ENCODE measurements at places on chromosomes 5 and 9.

GRCh38 chr9:950139-950538 lies 26.3 kb upstream of the DMRT3 start:
- DNase-seq: no peak

DNA sequence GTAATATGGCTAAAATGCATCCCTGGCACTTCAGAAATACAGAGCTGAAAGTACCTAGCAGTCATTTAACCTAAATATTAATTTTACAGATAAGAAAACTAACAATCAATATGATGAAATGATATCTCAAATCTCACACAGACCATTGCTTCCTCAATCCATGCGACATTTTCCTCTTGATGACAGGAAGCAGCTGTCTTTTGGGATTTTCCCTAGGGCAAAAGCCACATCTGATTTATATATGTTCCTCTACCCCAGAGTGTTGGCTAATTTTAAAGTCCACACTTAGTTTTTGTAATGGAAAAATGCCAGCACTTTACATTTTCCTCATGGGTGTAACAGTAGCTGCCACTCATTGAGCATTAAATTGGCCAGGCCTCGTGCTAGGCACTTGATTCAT lies 47.7 kb upstream of the ITGA1 start:
- no peak for DNase-seq

DNA sequence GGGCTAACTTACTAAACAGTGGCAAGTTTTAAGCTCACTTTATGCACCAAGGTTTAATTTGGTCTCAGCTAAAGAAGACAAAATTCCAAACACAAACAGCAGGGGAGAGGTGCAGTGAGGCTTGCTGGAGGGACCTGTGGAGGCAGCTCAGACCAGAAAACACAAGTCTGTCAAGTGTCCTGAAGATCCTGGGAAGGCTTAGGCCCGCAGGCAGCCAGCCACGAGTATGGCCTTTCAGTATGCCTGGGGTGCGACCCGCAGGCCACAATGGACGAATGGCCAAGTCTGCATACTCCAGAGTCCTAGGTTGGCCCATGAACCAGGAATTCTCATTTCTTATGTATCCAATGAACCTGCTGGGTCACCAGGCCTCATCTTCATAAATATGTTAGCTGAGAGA lies 9.3 kb downstream of the CCNI2 start:
- DNase-seq: no peak

DNA sequence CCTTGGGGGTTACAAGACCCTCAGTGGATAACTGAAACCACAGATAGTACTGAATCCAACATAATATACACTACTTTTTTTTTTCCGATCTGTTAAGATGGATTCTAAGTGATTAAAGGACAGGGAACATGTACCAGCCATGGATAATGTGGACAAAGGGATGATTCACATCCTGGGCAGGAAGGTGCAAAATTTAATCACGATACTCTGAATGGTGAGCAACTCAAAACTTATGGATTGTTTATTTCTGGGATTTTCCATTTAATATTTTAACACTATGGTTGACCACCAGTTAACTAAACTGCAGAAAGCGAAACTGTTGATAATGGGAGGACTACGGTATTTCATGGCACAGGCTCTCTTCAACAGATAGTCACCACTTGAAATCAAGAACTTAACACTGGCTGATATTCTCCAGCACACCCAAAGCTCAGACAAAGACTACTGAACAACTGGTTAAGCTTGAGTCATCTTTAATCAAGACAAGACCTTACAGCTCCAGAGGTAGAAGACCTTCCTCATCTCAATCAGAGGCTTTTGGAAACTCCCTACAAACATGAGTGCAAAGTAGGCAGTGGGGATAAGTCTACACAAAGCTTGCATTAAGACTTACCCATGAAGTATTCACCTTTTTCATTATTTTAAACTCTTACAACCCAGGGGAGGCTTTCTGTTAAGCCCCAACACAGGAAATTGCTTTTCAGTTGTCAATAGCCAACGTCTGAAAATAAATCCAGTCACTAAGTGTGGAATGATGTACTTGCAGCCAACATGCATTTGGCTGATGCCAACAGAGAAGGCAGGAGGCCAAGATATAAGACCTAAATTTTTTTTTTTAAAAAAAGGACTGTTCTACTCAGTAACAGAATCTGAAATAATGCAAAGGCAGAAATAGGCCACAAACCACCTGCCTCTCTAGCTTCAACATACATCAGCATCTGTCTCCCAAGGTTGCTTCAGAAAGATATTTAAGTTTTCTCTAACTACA lies 78.7 kb downstream of the ELAVL2 start:
- DNase-seq: no peak

- no peak for DNase-seq
These were observed 10.9 kb upstream of the ARHGEF28 start for GRCh38 chr5:73615085-73615484.

DNA sequence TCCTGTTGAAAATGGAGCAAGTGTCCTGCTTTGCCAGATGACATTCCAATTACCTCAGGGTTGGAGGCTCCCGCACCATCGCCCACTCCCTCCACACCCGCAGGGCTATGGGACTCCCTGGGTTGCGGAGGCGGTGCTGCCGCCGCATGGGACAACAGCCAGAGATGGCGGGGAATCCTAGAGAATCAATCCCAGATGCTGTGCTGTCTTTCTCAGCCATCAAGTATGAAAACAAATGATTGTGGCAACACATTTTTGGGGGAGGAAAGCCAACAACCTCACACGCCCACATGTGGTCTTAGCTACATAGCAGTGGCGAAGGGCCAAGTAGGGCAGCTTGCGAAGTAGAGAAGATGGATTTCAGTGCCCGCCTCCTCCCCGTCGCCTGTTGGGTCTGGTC lies 46.7 kb downstream of the IL31RA start:
- DNase-seq: no peak

GRCh38 chr5:153959134-153959957 lies 79.4 kb downstream of the FAM114A2 start:
- no peak for DNase-seq

DNA sequence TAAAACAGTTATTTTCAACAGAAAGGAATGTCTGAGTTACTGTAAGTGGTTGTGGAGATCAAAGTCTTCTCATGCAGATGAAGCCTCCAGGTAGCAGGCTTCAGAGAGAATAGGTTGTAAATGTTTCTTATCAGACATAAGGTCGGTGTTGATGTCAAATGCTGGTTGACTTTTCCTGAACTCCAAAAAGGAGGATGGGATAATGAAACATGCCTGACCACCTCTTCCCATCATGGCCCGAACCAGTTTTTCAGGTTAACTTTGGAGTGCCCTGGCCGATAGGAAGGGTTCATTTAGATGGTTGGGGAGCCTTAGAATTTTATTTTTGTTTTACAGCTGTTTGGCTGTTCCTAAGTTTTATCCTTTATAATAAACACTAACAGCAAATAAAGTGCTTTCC lies 478.4 kb downstream of the ACTL7B start:
- no peak for DNase-seq

DNA sequence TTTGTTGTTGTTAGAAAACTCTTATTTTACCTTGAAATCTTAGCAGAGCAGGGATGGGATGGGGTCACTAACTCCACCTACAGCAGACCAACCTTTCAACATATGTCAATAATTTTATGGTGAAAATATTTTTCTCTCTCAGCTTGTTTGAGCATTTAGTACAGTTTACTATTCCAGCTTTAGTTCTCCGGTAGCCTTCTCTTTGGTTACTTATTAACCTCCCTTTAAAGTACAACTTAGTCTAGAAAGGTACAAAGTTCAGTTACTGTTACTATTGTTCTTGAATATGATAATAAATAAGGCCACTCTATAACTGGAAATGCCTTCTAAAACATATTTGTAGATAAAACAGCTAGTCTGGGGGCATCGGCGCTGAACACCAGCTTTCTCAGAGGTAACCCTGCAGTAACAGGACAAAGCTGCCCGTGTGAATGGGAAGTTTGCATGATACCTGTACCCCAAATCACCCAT lies 233.3 kb downstream of the PCSK1 start:
- no peak for DNase-seq

DNA sequence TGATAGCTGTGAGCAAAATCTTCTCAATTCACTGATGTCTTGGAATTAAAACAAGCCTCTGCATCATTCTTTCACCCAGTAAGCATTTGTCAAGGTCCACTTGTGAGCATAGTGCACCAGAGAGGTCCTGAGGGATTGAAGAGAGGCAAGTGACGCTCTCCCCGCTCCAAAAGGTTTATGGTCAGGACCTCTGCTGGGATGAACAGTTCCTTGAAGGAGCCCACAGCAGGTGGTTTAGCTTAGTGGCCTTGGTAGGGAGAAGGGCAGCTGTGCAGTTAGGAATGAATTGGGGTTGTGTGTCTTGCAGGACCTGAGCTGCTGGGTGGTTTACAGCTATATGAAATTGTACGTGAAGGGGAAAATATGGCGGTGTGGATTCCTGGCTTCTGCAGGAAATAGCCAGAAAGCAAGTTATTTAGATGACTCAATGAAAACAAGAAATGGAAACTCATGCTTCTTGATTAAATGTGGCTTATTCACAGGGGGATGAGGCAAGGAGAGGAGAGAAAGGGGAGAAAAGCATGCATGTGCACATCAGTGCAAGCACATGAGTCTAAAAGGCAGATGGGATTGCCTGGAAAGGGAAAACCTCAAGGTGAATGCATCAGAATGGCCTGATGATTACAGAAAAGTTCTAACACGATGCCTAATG lies 42.0 kb downstream of the SUB1 start:
- no peak for DNase-seq

- DNase-seq: no peak
These were observed 11.2 kb downstream of the IER5L start for GRCh38 chr9:129166623-129167557.

- no peak for DNase-seq
These were observed 180.5 kb downstream of the RAB3C start for GRCh38 chr5:58763390-58763789.

- DNase-seq: no peak
These were observed 43.5 kb upstream of the MPDZ start for GRCh38 chr9:13322828-13323550.

- no peak for DNase-seq
These were observed 69.3 kb downstream of the TLE4 start for GRCh38 chr9:79641070-79641469.

DNA sequence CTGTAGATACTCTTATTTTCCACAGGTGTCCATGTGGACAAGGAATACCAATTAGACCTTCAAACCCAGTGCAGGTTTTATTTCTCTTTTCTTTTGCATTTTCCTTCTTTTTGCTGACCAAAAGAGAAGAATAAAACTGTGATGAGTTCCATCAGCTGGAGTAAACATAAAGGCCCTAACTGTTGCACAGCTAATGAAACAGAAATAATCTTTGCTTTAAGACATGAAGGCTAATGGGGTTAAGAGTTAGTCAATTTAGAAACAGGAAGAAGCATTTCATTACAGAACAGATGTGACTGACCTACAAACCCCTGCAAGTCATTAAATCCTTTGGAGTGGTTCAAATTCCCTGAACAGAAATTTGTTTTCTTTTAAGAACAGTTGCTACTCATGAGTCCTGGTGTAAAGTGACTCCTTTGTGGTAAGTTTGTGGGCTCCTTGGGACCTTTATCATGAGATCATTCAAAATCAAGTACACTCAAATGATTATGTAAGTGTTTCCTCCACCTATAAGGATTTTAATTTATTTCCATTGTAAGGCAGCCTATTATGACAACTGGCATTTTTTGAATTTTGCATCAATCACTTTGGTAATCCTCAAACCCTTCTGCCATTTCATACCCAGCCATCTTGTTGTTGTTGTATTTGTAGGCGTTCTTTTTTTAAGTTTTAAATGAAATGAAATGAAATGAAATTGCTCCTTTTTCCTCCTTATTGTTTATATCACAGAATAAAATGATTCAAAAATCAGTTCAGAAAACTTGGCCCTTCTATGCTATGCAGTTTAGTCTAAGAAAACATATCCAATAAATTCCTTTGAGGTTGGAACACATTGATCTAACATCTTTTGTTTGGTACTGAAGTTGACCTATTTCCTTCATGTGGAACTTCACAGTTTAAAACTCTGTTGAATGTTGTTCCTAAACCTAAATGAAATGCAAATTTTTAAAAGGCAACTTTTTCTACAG lies 1.3 kb downstream of the MINAR2 start:
- no peak for DNase-seq

DNA sequence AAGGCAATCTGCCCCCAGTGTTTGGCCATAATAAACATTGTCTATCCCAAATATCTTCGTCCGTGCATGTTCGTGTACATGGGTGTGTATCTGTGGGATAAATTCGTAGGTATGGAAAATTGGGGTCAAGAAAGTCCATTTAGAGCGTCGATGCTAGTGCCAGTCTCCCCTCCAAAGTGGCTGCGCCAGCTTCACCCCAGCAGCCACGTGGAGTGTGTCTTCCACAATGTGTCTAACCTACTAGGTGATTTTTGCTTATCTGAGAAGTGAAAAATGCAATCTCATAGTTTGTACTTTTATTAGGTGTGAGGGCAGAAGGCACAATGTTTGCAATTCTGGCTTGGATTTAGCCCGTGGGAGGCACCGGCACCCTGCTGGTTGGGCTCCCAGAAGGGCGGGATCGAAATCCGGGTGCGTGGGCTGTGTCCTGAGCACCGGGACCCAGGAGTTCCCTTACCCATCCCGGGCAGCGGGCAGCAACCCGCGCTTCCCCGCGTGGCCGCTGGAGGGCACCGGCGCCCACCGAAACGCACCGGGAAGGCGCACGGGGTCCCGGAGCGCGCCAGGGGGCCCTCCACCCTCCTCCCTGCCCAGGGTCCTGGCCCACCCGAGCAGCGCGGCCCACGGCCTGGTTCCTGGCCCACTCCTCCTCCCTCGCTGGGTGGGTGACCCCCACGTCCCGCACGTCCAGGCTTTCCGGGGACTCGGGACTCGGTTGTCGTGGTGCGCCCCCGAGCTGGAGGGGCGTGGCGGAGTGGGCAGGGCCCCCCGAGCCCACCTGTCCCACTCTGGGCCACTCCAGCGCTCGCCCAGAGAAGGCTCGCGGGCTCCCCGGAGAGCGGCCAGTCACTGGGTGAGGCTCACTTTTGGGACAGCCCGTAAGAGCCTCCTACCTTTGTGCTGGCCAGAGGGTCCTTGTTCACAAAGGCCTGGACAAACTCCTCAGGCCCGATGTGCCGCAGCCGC lies 55.4 kb upstream of the RNF130 start:
- no peak for DNase-seq

DNA sequence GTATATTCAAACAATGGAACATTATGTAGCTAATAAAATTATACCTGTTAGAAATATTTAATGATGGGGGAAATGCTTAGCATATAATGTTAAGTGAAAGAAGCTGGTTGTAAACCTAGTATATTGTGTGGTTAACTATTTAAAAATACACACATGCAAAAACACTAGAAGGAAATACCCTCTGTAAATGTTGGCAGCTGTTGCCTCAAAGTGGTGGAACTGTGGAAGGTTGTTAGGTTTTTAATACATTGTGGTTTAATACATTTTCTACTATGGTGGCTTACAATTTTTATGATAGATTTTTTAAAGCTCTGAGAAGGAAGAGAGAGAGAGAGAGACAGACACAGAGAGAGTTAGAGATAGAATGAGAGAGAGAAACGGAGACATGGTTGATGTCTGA lies 74.9 kb downstream of the COL15A1 start:
- no peak for DNase-seq

GRCh38 chr5:134267366-134268018 lies 41.6 kb upstream of the PPP2CA start:
- no peak for DNase-seq

GRCh38 chr5:90802474-90803317 lies 244.1 kb downstream of the ADGRV1 start:
- DNase-seq: no peak

Measured in activated CD8-positive, alpha-beta memory T cell treated with anti-CD3 and anti-CD28 coated beads for 48 hours (primary cell).